ENCODE measurements at places on chromosomes 11 and 22.

DNA sequence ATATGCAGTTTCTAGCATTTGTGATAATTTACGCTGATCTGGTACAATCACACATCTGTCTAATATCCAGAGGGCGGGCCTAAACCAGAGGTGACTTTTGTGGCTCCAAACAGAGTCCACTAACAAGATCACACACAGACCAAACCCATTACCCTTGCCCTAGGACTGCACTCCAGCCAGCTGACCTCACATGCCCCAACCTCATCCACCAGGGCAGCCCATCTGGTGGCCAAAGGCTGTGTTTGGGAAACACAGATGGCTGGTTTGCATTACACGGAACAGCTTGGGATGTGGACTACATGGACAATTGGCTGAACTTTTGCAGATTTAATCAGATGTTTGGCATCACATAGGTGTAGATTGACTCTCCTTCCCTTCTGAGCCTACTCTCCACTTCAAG is 228.2 kb downstream of the GRIK4 start:
- DNase-seq, result no peak

GRCh38 chr11:113584371-113584770 is 109.2 kb upstream of the DRD2 start:
- no peak for DNase-seq

DNA sequence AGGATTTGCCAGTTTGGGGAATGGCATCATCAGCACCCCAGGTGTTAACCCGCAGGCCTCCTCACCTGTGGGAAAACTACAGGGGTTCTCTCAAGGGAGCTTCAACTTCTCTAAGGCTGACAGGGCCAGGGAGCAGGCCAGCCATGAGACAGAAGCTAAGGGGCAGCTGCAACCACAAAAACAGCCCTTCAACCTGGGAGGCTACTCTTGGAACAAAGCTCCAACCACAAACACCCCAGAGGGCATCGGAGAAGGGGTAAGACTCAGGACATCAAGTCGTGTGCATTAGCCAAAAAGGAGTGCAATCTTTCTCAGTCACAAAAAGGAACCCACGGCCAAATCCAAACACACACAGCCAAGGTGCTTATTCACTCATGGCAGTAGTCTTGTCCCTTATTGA is 103.0 kb downstream of the PLEKHA7 start:
- DNase-seq, result no peak

DNA sequence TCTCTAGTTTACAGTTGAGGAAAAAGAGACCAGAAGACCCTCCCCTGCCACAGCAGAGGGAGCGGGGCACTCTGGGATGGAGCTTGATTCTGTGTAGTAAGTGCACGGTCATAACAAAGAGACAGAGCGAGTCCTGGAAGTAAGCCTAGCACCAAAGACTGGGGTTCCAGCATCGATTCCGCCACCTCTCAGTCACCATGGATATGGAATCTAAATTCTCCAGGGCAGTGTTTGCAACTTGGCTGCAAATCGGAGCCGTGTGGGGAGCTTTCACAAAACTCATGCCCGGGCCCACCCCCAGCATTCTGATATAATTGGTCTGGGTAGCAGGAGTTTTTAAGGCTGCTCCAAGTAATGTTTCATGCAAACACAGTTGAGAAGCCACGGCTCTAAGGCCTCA is 129.5 kb upstream of the OPCML start:
- no peak for DNase-seq

DNA sequence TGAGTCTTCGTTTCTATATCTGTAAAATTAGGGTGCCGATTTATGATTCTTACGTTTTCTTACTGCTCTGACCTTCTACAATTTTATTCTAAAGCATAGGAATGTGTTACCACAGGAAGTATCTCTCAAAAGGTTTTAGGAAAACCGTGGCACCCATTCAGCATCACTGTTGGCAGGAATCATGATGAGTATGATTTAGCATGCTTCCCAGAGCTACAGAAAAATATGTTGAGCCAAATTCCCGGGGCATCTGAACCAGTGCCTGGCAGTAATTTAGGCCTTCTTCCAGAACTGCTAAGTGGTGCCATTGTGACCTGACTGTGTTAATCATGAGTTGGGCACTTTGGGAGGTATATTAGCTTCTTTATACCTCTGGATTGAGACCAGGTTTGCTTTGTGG is 605.0 kb upstream of the RAG2 start:
- no peak for DNase-seq

GRCh38 chr11:129779342-129779741 is 36.3 kb upstream of the TMEM45B start:
- DNase-seq, result no peak

GRCh38 chr11:22539821-22540256 is 85.8 kb downstream of the FANCF start:
- DNase-seq, result no peak

GRCh38 chr11:102268985-102269470 is 48.3 kb upstream of the BIRC3 start:
- DNase-seq, result no peak

Measured in neural crest cell (in vitro differentiated cells).